Right atrium auricular region (tissue), 2 donors: ENCODE measurements at places on chromosomes 16 and 17. TPM values are rescaled to one million over a fixed set of nuclear protein-coding genes. Genes with fewer than 3 reads are reported as not detected.

KIF19 gene
- 0.30 TPM for total RNA-seq

RAB11FIP4 gene
- total RNA-seq = 7.2 TPM

DNA sequence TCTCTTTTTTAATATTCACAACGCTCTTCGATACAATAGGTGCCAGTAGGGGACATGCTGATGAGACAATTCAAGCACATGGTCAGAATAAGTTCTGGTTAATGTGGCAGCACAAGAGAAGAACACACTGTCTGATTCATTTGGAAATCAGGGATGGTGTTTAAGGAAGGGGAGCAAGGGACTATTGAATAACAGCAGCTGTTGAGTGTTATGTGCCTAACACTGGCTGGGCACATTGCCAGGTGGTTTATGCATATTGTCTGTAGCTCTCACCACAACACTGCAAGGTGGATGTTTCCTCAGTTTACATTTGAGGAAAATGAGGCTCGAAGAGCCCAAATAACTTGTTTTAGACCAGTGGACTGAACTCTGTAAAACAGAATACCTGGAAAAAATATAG is 44.2 kb downstream of the LYRM9 start:
- no peak overlapping the region for H3K4me3 ChIP-seq
- no peaks in the 10 kb centered on the region for H3K36me3 ChIP-seq
- no peaks in the 10 kb centered on the region for H3K4me1 ChIP-seq
- no peak overlapping the region for H3K27ac ChIP-seq
- no peak for DNase-seq

DNA sequence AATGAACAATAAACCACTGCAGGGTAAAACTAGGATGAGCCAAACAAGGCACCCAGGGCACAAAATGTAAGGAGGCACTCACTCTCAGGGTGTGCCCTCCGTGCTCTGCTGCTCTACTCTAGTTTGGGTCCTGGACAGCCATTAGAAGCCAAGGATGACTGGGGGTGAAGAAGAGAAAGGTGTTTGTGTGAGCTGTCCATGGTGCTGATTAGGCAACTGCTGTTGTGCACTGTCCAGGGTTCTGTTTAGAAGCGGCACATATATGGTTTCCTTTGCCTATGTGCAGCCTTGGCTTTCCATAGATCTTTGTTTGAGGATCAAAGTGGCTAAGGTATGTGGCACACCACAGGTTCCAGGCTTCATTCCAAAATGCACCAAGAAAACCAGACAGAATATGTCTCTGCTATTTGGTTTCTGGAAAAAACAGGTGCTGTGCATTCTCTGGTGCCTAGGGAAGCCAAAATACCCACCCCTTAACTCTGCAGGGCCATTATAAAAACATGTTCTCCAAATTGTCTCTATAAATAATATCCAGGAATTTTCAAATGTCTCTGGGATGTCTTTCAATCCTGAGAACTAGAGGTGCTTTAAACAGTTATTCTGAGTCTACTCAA is 123.5 kb downstream of the CBLN1 start:
- DNase-seq = no peak
- H3K27me3 ChIP-seq = no peaks in the 10 kb centered on the region
- H3K4me3 ChIP-seq = no peak overlapping the region
- H3K27ac ChIP-seq = no peak overlapping the region

GRCh38 chr17:40453881-40454612 is 10.8 kb downstream of the IGFBP4 start:
- peaks cover 80% of the 10 kb centered on the region for H3K4me1 ChIP-seq
- no peak for DNase-seq
- no peak overlapping the region for H3K4me3 ChIP-seq
- H3K36me3 ChIP-seq = peaks cover 48% of the 10 kb centered on the region
- no peaks in the 10 kb centered on the region for H3K27me3 ChIP-seq

DNA sequence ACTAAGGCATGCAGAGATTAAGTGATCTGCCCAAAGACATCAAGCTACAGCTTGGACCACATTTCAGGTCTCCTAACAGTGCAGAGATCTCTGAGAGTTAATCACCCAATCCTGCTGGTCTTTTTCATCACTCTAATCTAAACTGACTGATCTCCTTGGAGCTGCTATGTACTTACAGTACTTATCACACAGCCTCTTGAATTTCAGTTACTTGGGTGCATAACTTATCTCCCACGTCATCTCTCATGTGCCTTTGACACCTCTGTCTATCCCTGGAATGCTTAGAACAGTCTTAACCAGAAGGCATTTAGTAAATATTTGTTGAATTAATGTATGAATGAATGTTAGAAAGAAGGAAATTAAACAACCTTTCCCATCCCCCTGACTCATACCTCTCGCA is 139.0 kb downstream of the SNX11 start:
- no peaks in the 10 kb centered on the region for H3K4me1 ChIP-seq

GRCh38 chr16:76386784-76387183 is 109.6 kb downstream of the CNTNAP4 start:
- no peak overlapping the region for H3K27ac ChIP-seq
- H3K4me1 ChIP-seq = no peaks in the 10 kb centered on the region
- H3K4me3 ChIP-seq = no peak overlapping the region
- DNase-seq = no peak

- no peak for DNase-seq
- H3K27ac ChIP-seq = no peak overlapping the region
- H3K27me3 ChIP-seq = no peaks in the 10 kb centered on the region
- no peak overlapping the region for H3K4me3 ChIP-seq
Observed at GRCh38 chr17:62075308-62075815, 10.3 kb upstream of the MED13 start.

PDILT gene
- total RNA-seq = not detected

DNA sequence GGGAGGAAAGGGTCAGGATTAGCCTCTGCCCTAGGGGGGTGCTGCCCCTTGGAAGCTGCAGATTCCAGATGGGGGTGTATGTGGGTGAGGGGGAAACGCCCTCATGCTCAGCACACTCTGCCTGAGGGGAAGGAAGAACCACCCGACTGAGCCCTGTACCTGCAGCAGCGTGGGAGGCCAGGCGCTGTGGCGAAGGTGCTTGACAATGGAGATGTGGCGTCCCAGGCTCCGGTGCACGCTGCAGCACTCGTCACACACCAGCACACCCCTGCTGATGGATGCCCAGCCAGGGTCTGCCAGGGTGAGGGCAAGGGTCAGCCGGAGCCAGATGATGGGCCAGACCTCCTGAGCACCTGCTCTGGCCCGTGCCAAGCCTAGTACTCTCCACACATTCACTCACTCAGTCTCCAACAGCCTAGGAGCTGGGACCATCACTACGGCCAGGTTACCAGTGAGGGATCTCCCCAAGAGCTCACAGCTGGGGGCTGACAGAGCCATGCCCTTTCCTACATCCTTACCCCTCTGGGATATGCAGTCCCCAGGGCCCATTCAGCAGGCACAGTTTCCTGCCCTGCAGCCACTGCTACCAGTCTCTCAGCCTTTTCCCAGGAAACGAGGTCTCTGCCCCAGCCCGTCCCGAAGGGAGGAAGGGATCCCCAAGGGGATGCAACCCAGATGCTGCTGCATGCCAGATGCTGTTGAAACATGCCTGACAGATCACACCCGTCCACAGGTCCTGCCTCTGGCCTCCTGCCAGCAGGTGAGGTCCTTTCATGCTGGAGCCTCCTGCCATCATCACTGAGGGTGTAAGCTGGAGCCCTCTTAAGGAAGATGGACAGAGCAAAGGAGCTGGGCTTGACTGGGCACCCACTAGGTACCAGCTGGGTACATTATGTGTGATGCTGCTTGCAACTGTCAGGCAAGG is 5.9 kb downstream of the GIT1 start:
- H3K36me3 ChIP-seq = peaks cover 47% of the 10 kb centered on the region
- H3K27ac ChIP-seq = peak overlapping the region; percentile 80
- peaks cover 66% of the 10 kb centered on the region for H3K4me1 ChIP-seq
- peak overlapping the region; percentile 33 for H3K4me3 ChIP-seq
- H3K27me3 ChIP-seq = no peaks in the 10 kb centered on the region

MT4 gene
- total RNA-seq = not detected

DNA sequence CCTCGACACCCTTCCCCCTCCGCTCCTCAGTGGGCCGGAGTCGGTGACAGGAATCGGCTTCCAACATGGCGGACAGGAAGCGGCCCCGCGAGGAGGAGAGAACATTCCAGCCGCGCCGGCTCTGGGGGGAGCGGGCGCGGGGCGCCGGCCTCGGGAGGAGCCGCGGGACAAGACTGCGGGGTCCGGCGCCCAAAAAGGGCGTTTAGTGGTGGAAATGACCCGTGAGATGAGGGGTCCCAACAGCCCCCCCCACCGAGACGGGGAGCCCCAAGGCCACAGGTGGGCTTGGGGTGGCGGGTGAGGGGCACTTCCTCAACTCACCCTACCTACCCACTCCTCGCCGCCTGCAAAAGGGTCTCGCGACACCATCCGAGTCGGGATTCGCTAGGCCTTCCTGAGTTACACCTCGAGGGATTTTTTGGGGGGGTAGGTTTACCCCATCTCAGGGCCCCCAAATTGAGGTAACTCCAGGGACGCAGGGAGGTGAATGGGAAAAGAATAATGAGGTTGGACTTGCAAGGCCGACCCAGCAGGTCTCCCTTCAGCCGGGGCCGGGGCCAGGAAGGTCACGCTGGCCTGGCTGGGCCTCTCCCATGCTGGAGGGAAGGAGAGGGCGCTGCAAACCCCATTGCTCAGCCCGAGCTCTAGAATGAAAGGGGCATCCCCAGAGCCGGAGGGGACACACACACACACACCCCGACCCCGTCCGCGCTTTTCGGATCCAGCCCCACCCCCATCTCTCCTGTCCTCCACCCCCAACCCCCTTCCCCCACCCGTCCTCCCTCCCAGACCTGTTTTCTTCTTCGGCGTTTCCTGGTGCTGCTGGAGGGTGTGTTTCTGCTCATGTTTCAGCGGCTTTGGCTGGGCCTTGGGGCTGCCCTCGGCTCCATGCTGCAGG is 707 bp downstream of the NUFIP2 start:
- peak overlapping the region; percentile 95 for H3K4me3 ChIP-seq
- peak; percentile 65 for DNase-seq
- H3K36me3 ChIP-seq = peaks cover 16% of the 10 kb centered on the region
- H3K4me1 ChIP-seq = peaks cover 39% of the 10 kb centered on the region
- H3K27ac ChIP-seq = peak overlapping the region; percentile 99

DNA sequence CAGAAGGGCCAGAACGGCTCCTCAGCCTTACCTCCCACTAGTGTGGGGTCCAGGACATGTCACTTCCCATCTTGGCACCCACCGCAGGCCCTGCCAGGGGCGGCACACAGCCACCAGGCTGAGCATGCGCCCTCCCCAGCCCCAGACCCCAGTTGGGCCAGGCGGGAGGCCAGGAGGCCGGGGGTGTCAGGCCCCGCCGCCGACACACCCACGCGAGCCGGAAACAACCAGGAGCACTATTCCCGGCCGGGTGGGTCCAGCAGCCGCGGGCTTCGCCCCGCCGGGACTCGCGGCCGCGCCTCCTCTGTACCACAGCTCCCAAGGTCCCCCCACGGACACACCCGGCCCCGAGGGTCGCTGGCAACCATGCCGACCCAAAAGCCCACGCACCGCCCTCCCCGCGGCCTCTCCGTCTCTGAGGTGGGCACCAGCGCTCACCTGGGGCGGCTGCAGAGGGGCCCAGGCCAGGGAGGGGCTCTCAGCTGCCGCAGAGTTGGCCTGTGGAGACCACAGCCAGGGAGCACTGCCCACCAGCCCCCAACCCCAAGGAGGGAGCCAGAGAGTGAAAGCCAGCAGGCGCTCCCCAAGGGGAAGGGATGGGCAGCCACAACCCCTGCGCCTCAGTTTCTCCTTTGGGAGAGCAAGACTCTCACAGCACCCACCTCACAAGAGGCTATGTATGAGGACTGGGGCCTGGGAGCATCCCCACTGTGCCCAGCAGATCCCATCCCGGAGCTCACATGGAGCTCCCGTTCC is 18.0 kb downstream of the B9D1 start:
- H3K36me3 ChIP-seq = no peaks in the 10 kb centered on the region
- H3K27ac ChIP-seq = no peak overlapping the region
- H3K4me3 ChIP-seq = no peak overlapping the region
- H3K4me1 ChIP-seq = no peaks in the 10 kb centered on the region
- no peak for DNase-seq
- H3K27me3 ChIP-seq = no peaks in the 10 kb centered on the region

- H3K4me3 ChIP-seq = no peak overlapping the region
- H3K27ac ChIP-seq = no peak overlapping the region
- no peaks in the 10 kb centered on the region for H3K27me3 ChIP-seq
- H3K36me3 ChIP-seq = no peaks in the 10 kb centered on the region
- DNase-seq = no peak
Observed at GRCh38 chr16:5054876-5055865, 10.6 kb downstream of the C16orf89 start.

PDIA2 gene
- 5.4 TPM for total RNA-seq

DNA sequence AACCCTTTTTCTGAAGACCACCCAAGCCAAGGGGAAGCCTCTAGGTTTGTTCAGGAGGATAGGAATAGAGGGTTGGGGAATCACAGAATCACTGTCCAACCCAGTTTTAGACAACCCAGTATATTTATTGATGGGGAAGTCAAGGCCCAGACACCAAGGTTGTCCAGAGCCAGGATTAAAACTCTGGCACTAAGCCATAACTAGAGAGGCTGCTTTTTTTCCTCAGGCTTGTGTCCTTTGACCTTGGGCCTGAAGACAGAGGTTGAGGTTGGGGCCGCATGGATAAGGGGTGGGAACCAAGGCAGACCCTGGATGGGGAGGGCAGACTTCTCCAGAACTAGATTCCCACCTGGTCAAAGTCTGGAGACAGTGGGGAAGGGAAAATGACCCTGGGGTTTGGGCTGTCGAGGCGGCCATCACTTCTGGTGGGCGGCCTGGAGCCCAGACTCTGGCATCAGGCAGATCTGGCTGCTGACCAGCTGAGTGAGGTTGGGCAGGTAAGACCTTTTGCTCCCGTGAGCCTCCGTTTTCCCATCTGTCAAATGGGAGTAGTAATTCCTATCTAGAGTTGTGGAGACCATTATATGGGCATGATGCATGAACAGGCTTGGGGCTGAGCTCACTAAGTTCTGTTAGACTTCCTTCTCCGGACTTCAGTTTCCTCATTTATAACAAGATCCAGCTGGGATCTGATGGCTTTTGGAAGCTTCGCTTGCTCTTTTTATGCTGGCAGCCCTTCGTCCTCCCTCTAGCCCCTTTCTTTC is 17.9 kb downstream of the IGFBP4 start:
- DNase-seq = no peak
- peak overlapping the region; percentile 42 for H3K27ac ChIP-seq
- peaks cover 19% of the 10 kb centered on the region for H3K36me3 ChIP-seq

- no peak overlapping the region for H3K4me3 ChIP-seq
- DNase-seq = no peak
- H3K4me1 ChIP-seq = no peaks in the 10 kb centered on the region
Observed at GRCh38 chr16:88550246-88550661, 19.9 kb upstream of the ZC3H18 start.

DNA sequence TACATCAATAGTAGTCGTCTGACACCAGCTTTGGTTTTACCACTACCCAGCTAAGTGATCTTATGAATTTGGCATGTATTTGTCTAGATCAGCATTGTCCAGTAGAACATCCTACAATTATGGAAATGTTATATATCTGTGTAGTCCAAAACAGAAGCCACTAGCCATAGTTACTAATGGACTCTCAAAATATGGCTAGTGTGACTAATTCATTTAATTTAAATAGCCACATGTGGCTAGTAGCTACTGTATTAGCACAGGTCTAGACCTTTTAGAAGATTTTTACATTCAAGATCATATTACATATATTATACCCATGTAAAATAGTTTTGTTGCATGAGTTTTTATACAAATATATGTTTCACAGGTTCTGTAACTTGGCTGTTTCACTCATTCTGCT is 27.0 kb upstream of the NFAT5 start:
- H3K4me1 ChIP-seq = no peaks in the 10 kb centered on the region
- H3K27me3 ChIP-seq = no peaks in the 10 kb centered on the region
- no peaks in the 10 kb centered on the region for H3K36me3 ChIP-seq
- H3K4me3 ChIP-seq = no peak overlapping the region
